Left cardiac atrium (tissue), 4 donors: ENCODE measurements at places on chromosomes 3 and 15. TPM values are rescaled to one million over a fixed set of nuclear protein-coding genes. Genes with fewer than 3 reads are reported as not detected.
A peak's percentile ranks its signal among the peaks of the same experiment; 100 is the strongest.

Gene OR5K2
- not detected for total RNA-seq

Gene PPP2R3A
- total RNA-seq, result 37.5 TPM

Gene HDC
- 0.65 TPM for total RNA-seq

Gene RYK
- total RNA-seq, result 40.5 TPM

Gene ETV5
- 12.5 TPM for total RNA-seq

Gene STXBP5L
- total RNA-seq, result 0.42 TPM

Gene PLA2G4B
- total RNA-seq, result 7.2 TPM

Gene AP3B2
- 0.34 TPM for total RNA-seq

Gene CCDC33
- not detected for total RNA-seq

Gene PLSCR2
- total RNA-seq, result not detected

- DNase-seq, result no peak
Observed at GRCh38 chr3:45472795-45473194, 84.4 kb downstream of the LARS2 start.

- DNase-seq, result no peak
Observed at GRCh38 chr3:50630877-50631276, 13.9 kb downstream of the MAPKAPK3 start.

DNA sequence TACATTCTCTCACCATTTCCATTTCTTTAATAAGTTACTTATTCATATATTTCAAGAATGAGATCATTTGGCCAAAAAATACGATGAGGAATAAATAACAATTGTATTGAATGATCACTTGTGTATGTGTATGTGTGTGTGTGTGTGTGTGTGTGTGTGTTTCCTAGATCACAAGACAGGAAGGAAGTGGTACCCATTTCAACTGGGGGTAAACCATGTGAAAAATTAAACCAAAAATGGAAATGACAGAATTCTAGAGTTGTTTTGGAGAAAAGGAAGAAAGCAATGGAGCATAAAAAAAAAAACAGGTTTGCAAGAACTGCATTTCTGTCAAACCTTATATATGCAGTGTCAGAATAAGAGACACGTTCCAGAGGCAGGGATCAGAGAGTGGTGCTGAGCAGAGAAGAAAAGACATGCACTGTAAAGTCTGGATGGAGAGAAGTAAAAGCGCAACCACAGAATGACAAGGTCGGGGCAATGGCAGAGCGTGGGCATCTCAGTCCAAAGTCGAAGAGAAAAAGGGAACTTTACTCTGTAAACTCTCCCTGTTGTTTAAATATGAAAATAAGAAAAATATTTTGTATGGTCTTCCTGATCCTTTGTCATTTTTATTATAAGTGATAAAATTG lies 75.5 kb downstream of the PEX5L start:
- no peak for DNase-seq

DNA sequence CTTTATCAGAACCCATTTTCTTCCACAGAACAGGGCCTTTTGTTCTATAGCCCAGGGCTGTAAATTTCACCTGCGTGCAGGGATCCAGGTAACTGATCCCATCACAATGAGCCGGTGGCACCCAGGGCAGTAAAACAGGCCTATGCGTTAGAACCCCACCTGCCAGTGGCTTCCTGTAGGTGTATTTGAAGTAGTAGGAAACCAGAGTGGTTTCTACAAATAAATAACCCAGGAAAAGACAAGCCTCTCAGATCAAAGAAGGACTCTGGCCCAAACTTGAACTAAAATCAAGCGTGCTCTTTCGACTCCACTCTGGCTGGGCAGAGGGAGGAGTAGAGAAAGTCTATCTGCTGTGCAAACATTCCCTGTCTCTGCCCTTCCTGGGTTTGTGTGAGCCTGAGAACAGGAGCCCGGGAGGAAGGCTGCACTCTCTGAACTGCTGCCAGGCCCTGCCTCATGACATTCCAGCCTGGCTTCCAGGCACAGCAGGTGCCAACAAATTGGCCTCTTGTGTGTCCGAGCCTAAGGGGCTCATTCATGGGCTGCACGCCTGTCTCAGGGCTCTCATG lies 77.7 kb downstream of the CEMIP start:
- DNase-seq, result peak; percentile 85

- DNase-seq, result no peak
Observed at GRCh38 chr15:58522865-58523264, 91.1 kb downstream of the LIPC start.

- DNase-seq, result peak; percentile 2
Observed at GRCh38 chr3:51680663-51681230, 9.7 kb downstream of the TEX264 start.

DNA sequence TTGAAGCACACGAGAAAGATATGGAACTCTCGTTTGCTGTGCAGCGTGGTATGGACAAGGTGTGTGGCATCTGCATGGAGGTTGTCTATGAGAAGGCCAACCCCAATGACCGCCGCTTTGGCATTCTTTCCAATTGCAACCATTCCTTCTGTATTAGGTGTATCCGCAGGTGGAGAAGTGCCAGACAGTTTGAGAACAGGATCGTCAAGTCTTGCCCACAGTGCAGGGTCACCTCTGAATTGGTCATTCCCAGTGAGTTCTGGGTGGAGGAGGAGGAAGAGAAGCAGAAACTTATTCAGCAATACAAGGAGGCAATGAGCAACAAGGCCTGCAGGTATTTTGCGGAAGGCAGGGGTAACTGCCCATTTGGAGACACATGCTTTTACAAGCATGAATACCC lies 1.2 kb downstream of the MKRN3 start:
- no peak for DNase-seq

GRCh38 chr3:11509173-11510000 lies 134.3 kb downstream of the VGLL4 start:
- DNase-seq, result peak; percentile 83

DNA sequence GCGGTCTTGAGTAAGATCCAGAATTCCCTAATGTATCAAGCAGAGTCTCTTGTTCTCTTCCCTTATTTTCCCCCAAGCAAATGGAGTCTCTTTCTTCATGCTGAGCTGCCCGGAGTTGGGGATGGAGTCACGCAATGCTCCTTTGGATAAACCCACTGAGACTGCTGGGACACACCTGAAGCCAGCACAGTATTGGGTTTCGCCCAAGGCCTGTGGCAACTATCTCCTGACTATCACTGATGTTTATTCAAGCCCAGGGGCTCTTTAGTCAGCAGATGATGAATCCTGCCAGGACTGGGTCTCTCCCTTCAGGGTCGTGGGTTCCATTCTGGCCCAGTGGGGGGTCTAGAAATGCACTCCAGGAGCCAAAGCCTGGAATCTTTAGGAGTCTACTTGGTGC lies 11.3 kb downstream of the USF3 start:
- DNase-seq, result no peak

DNA sequence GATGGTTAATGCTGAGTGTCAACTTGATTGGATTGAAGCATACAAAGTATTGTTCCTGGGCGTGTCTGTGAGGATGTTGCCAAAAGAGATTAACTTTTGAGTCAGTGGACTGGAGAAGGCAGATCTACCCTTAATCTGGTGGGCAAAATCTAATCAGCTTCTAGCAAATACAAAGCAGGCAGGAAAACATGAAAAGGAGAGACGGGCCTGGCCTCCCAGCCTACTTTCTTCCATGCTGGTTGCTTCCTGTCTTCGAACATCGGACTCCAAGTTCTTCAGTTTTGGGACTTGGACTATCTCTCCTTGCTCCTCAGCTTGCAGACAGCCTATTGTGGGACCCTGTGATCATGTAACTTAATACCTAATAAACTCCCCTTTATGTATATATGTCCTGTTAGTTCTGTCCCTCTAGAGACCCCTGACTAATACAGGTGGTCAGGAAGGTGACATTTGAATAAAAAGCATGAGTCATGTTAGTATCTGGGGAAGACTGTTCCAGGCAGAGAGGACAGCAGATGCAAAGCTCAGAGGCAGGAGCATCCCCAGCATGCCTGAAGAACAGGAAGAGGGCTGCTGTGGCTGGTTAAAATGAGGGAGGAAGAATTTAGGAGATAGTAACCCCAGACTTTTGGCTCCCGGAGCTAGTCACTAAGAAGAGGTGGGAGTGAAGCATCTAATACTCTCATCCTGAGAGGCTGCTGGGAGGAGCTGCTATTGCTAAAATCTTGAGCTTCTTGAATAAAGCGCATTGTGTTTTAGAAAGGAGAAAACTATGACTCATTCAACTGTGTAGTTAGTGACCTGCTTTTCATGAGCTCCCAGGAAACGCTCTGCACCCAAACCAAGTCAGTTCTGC lies 207.4 kb upstream of the HES1 start:
- no peak for DNase-seq
